Right renal cortex interstitium (tissue), 3 donors: ENCODE measurements at places on chromosomes 6 and 20. TPM values are rescaled to one million over a fixed set of nuclear protein-coding genes. Genes with fewer than 3 reads are reported as not detected.
A peak's percentile ranks its signal among the peaks of the same experiment; 100 is the strongest.

Gene NNAT
- polyA plus RNA-seq: 81.2 TPM

Gene FLOT1
- polyA plus RNA-seq: 134 TPM

Gene PARD6B
- polyA plus RNA-seq: 20.7 TPM

Gene NMBR
- 0.26 TPM for polyA plus RNA-seq

Gene POPDC3
- 0.26 TPM for polyA plus RNA-seq

Gene SERPINB1
- 19.5 TPM for polyA plus RNA-seq

GRCh38 chr6:159168536-159169192 is 536 bp upstream of the FNDC1 start:
- no peak for DNase-seq

DNA sequence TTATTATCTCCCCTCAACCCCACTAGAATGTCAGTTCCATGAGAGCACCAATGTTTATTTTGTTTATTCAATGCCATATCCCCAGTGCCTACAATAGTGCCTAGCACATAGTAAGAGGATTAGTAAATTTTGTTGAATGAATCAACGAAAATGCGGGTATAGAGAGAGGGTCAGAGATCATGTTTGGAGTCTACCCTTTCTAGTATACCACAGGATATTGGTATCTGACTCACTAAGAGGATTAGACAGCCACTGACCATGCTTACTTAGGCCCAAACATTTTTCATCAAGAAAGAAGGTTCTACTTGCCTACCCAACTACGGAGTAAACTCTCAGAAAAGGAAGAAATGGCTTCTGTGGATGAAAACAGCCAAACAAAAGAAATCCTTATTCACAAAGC is 356.8 kb downstream of the BTBD9 start:
- no peak for DNase-seq

DNA sequence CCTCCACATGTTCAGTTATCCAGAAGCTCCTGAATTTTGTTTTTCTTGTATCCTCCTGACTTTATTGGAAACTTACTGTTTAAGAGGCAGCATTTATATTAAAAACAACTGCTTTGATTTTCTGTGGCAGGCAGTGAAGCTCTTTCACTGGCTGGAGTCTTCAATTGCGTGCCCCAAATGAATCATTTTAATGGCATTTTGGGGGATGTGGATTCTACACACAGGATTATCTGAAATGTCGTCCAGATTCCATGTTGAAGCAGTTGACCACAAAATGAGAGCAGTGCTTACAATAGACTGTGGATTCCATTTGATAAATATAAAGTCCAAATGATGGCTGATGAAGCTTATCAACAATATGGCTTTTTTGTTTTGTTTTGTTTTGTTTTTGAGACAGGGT is 41.0 kb upstream of the HIVEP1 start:
- DNase-seq: no peak

DNA sequence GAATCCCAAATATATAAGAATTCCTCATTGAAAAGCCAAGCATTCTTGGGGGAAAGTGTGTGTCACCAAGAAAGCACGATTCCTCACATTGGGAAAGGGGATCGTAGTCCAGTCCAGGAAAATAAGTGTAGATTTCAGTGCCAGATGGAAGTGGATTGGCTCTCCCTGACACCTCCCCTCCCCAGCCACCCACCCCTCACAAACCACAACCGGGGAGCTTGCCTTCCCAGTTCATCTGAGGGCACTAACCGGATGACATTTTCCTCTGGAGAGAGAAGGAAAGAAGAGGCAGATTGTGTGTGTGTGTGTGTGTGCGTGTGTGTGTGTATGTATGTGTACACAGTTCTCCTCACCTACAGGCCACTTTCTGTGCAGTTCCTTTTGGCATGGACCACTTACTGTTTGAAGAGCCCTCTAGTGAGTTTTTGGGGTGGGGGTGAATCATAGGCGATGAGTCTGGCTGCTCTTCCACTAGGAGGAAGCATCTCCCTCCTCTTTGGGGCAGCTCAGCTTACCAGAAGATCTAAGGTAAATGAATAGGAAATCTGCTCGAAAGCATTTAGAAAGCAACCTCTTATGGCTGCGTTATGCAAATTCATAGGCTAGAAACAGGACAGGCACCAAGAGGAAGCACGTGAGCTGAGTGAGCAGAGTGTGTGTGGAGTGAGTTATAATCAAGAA is 20.8 kb downstream of the DAAM2 start:
- no peak for DNase-seq

- no peak for DNase-seq
Observed at GRCh38 chr20:57787151-57787989, 77.6 kb upstream of the PMEPA1 start.

GRCh38 chr6:62285612-62286469 is at the start of gene KHDRBS2:
Gene KHDRBS2, minus strand, starts transcription at chr6:62286225.
- DNase-seq: peak; percentile 34

- no peak for DNase-seq
Observed at GRCh38 chr6:42710316-42710715, 12.1 kb downstream of the PRPH2 start.

DNA sequence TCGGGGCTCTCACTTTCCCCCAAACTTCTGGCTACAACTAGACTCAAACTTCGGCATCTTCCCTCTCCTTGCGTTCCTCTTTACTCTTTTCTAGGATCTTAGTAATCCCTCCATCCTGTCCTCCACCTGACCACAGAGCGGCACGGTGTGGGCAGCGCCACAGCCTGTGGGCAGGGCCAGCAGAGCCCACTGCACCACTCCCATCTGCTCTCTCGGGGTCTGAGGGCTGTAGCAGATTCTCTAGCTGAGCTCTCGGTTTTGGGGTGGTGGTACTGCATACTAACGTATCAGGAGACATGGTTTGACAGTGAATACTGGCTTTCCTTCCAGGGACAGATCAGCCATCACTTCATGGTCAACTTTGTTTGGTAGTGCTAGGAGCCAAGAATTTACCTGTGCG is 57.4 kb downstream of the EZR start:
- no peak for DNase-seq

DNA sequence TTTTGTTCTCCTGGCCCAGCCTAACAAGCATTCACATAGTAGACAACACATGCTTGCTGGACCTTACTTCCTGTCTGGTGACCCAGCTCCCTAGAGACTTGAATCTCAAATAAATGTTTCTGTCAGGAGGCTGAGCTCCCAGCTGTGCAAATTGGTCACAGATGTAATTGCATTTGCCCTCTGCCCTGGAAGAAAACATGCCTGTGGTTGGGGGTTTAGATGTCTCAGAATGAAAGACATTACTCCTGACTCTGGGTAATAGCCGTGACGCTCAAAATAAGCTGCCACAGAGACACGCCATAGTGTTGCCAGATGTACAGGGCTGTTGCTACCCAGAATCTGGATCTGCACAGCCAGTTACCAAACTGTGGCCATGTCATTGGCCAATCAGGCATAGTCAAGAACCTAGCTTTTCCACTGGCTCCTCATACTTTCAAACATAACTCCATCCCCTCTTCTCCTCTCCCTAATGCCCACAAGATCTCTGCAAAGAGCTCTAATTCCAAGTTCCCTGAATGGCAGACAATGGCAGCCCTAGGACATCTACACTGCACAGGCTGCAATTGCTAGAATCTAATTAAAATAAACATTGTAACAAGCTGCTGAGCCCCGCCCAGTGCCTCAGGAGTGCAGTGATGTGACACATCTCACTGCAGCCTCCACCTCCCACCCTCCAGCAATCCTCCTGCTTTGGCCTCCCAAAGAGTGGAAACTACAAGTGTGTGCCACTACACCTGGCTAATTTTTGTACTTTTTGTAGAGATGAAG is 32.8 kb upstream of the GMPR start:
- peak; percentile 80 for DNase-seq

DNA sequence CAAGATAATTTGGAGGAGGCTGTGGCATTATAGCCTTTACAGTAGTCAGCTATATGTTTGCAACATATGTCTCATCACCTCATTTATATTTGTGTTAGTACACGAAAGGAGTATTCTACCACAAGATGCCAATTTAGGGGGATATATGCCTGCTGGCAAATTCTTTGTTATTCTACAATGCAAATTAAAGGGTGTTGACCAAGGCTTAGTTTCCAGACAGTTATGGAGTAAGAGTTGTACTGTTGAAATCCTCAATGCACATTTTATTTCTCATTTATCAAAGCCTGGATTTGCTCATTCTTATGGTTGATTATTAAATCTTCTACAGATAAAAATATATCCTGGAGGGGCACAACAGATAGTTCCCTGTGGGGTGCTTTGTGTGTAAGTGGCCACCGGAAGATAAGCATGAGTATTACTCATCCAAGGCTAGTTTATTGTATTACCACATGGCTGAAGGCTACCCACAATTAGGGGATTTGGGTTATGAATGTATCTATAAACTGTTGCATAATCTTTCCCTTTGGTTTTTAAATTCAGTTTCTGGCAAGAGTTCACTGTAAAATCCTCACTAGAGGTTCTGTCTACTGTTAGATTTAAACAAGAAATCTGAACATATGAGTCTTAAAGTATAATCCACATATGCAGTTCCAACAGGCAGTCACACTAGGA is 9.0 kb downstream of the CST9 start:
- no peak for DNase-seq

DNA sequence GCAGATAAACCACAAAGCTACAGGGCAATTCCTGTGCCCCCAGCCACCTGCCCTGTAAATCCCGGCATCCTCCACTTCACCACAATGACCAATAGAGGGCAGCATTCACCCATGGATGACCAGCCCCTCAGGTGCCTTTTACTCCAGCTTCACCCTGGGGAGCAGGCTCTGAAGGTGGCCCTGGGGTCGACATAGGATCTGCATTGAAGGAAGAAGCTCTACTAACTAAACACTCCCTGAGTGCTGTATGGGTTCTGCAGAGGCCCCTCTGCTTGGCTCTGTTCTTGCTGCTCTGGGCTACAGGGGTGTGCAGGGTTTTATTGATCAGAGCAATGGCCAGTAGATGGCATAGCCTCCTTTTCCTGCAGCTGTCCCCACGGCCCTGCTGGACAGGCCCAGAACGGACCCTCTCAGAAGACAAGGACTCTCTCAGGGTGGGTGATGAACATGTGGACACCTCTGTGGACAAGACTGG is 20.3 kb downstream of the CST4 start:
- peak; percentile 26 for DNase-seq

- no peak for DNase-seq
Observed at GRCh38 chr20:19508449-19508848, 249.6 kb upstream of the RIN2 start.

GRCh38 chr6:139847457-139847813 is 473.0 kb upstream of the CITED2 start:
- DNase-seq: no peak

- DNase-seq: no peak
Observed at GRCh38 chr20:5786930-5787795, 37.0 kb downstream of the SHLD1 start.

DNA sequence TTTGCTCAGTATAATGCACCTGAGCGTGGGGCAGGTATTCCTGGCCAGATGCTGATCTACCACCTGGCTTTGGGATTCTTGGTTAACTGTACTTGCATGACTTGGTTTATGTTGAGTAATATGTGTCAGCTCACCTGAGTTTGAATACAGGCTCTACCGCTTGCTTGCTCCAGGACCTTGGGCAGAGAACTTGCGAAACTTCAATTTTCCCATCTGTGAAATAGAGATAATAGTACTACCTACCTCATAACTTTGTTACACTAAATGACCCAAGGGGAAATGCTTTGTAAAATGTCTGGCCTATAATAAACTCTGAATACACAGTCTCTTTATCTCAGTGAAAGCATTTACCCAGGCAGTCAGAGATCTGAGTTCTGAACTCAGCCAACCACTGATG is 51.8 kb downstream of the SCAND1 start:
- DNase-seq: no peak

DNA sequence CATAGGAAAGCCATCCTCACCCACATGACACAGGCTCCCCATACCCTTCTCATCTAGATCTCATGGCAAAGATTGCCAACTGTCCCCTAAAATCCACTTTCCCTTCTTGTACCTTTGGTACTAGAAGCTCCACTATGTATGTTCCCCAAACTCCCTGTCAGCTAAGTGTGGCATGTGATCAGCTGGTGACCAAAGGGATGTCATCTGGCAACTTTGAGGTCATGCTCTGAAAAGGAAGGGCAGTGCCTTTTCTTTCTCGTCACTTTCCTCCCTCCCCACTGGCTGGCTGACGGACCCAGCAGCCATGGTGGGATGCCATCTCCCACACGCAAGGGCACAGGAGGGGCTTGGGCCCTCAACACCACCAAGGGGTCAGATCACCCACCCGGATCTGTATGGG is 23.8 kb upstream of the TAF8 start:
- DNase-seq: no peak

GRCh38 chr6:74166849-74167248 is 470.8 kb downstream of the CD109 start:
- no peak for DNase-seq

DNA sequence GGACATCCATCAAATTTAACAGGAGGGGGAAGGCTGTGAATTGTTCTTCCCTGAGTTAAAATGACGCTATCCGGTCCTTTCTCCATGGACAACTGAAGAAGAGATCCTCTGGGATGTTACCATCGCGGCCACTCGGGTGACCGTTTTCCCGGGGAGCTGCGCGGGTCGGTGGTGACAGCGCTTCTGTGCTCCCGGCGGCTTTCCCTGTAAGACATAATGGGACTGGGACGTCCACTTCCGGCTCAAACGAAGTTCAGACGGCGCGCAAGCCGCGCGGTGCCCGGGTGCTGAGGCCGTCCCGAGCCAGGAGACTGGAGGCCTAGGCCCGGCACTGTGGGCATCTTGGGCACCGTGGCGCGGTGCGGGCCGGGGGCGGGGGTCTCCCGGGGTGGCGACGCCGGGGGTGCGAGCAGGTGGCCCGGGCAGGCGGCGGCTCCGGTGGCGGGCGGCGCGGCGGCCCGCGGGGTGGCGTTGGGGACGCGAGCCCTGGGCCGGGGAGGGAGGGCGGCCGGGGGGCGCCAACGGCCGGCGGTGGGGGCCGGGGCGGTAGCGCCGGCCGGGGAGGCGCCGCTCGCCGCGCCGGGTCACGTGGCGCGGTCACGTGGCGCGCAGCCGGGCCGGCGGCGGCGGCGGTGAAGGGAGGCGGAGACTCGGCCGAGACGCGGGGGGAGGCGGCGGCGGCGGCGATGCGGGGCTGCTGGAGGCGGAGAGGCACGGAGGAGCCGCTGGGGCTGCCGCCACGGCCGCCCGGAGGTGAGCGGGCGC is 63.6 kb downstream of the GTF2H5 start:
- DNase-seq: no peak

- no peak for DNase-seq
Observed at GRCh38 chr20:46803123-46804020, 91.3 kb upstream of the EYA2 start.
